ENCODE measurements at places on chromosomes 11 and 22. TPM values are rescaled to one million over a fixed set of nuclear protein-coding genes. Genes with fewer than 3 reads are reported as not detected.

IGLL5 gene
- total RNA-seq = not detected

OR10A2 gene
- not detected for total RNA-seq

DNA sequence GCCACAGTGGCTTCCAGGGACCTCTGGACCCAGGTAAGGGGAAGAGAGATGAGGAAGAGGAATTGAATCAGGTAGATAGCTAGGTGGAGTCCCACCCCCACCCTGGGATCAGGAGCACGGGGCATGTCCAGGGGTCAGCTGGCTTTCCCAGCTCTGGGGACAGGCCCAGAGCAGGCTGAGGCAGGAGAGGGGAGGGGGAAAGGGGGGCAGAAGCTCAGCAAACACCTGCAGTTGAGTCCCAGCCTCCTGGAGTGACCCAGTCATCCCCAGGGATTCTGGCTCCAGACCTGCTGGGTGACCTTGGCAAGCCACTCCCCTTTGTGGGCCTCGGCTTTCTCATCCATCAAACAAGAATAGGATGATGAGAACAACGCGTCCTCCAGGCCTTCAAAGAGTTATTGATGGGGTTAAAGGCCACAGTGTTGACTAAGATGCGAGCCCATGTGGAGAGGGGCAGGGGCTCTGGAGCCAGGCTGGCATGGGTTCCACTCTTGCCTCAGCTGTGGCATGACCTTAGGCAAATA lies 16.0 kb downstream of the STARD10 start:
- DNase-seq = no peak

DNA sequence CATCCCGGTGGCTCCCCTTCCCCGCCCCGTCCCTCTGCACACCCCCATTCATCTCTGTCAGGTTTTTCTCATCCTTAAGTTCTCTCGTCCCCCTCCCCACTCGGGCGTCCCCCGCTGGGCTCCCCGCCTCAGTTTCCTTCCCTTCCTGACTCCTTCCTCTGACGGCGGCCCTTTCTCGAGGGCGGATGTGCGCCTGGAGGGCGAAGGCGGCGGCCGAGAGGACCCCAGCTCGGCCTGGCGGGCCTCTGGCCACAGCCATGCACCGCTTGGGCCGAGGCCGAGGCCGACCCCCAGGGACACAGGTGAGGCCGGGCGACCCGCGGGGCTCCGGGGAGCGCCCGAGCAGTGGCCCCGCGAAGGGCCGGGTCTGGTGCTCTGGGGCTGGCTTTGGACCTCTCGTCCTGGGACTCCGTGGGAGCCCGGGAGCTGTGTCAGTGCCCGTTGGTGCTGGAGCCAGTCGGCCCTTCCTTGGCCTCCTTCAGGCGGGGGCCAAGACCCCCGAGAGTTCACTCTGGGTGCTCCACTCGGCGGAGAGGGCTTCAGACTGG lies 2.9 kb downstream of the PHLDB1 start:
- DNase-seq = peak; percentile 47

SIAE gene
- 4.9 TPM for total RNA-seq

DNA sequence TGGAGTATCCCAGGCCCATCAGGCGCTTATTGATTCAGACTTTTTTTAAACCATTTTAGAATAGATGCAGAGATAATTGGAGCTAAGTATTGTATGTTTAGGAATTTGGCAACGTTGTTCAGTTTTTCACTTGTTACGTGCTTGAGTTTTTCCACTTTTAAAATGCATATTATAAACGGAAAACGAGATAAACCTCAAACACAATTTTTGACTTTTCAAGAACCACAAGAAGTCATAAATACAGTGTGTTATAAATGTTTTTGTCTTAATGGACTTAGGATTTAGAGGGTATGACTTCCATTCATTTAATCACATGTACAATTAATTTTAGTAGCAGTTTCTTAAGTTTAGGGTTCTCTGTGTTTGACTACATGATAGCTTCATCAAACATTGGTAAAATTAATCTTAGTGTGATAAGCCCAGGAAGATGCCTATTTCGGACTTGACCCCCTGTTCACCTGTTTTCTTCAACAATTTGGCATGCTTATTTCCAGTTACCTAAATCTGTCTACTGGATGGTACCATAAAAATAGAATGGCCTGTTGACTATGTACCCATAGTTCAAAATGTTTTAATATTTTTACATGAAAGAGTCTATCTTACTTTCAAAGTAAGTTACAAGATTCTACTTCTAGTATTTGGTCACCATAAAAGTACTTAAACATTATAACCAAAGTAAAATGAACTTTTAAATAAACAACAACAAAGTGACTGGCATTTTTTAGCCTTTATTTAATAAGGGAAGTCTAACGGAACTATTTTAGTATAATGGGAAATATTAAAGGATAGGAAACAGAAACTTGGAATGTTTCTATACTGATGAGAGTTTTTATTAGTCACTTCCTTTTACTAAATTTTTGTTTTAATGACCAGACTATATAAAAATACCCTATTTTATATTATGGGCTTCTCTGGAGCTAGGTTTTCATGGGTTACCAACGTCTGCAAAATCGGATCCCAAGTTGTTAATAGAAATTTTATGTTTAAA lies 1.4 kb downstream of the ZC3H12C start:
- no peak for DNase-seq

CELSR1 gene
- 18.0 TPM for total RNA-seq

DNA sequence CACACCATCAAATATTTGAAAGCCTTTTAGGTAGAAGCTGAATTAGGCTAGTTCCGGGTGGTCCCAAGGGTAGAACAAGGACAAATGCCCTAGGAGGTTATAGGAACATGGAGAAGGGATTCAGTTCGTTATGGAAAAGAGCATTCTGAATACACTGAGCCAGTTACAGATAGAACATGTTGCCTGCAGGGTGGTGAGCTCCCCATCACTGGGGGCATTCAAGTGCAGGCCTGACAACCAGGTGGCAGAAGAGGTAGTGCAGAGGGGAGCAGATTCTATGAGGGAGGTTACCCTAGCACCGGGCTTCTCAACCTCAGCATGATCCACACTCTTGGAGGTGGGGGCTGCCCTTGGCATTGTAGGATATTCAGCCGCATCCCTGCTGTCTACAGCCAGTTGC lies 24.2 kb downstream of the LIF start:
- no peak for DNase-seq

GRCh38 chr11:64384028-64384737 lies 25.2 kb downstream of the RPS6KA4 start:
- DNase-seq = no peak

DNA sequence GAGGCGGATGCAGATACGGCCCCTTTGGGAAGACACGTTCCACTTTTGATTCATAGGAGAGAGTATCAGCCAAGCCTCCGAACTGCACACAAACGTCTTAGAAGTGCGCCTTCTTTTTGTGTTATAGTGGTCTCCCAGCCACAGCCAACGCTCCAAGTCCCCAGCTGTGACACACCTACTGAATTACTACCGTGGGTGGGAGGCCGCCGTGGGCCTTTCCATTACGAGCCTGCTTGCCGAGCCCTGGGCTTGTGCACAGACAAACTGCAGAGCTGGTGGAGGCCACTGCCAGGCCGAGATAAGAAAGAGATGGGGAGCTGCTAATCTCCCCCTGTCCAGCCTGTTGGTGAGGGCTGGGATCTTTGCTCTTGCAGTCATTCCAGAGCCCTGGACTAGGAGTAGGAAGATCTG lies 761 bp downstream of the HMBS start:
- DNase-seq = peak; percentile 34

GRCh38 chr22:43867839-43868635 lies 5.7 kb upstream of the SULT4A1 start:
- peak; percentile 94 for DNase-seq

GRCh38 chr11:73308003-73308960 lies at the start of gene ARHGEF17:
ARHGEF17 (plus strand) TSS chr11:73308276; CDS start chr11:73308639, 363 bp downstream.
- peak; percentile 93 for DNase-seq

- no peak for DNase-seq
These were observed 39.5 kb downstream of the ARFGAP3 start for GRCh38 chr22:42817556-42817955.

- peak; percentile 53 for DNase-seq
These were observed 8.3 kb upstream of the SLC39A13 start for GRCh38 chr11:47399860-47400767.

CECR2 gene
- 67.8 TPM for total RNA-seq

DNA sequence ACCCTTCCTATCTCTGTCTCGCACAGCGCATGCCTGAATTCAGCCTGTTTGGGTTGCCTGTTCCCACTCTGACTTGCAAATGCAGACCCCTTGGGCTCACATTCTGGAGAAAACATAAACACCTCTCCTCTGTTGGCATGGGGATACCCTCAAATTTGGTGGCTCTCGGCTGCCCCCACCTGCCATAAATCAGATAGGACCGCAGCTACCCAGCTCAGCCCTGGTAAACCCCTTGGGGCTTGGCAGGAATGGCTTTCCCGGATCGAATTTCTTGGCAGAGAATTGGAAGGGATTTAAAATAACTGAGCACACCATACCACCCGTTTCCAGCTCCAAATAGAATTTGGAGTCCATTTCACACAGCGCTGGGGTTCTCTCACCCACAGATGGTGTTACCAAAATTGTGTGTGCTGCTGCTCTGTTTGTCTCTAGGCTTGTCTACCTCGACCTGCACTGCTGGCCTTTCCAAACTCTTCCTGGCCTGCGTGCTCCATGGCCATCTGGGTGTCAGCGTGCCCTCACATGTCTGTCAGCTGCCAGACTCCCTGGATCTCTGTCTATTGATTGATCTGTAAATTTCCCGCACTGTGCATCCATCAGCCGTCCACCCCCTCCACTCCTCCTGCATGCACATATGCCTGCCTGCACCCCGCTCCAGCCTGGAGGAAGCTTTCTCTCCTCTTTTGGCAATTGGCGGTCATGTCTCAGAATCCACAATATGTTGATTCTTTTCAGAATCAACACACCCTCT lies 134.0 kb downstream of the NTM start:
- peak; percentile 78 for DNase-seq

All from neural progenitor cell (in vitro differentiated cells).